Activated CD4-positive, alpha-beta T cell treated with anti-CD3 and anti-CD28 coated beads for 24 hours (primary cell): ENCODE measurements at places on chromosomes 2 and 18.

GRCh38 chr2:189095101-189095500 is 84.5 kb downstream of the COL5A2 start:
- DNase-seq = no peak

- no peak for DNase-seq
Observed at GRCh38 chr18:66646609-66647008, 42.7 kb upstream of the CDH19 start.

GRCh38 chr18:34909637-34910364 is 131.4 kb upstream of the MAPRE2 start:
- no peak for DNase-seq

DNA sequence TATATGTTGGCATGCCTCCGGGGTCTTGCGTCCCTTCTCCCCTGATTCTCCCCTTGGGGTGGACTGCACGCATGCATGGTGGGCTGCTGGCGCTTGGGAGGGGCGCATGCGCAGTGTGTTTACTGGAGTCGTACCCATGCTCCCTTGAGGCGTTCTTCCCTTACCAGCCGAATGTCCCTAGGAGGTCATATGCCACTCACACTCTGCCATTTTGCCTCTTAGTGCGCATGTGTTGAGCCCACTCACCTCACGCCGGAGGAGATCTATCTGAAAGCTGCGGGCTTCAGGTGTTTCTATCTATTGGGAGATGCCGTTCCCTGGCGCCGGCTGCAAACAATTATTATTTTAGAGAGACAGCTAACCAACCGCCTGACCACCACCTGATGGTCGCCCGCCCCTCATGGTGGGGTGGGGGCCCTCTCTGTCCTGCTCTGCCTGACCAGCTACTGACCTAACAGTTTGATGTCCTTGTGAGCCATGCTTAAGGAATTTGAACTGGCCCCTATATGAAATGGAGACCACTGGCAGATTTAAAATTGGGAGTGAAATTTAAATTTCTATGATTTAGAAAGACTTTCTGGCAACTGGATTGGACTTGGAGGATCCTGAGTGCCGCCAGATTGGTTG is 179.6 kb downstream of the RNF144A start:
- no peak for DNase-seq

GRCh38 chr2:142866426-142866825 is 11.0 kb upstream of the KYNU start:
- DNase-seq = no peak

GRCh38 chr2:101311696-101312017 is 3.2 kb upstream of the RNF149 start:
- no peak for DNase-seq

GRCh38 chr2:159735648-159736047 is 23.3 kb downstream of the MARCHF7 start:
- DNase-seq = no peak

DNA sequence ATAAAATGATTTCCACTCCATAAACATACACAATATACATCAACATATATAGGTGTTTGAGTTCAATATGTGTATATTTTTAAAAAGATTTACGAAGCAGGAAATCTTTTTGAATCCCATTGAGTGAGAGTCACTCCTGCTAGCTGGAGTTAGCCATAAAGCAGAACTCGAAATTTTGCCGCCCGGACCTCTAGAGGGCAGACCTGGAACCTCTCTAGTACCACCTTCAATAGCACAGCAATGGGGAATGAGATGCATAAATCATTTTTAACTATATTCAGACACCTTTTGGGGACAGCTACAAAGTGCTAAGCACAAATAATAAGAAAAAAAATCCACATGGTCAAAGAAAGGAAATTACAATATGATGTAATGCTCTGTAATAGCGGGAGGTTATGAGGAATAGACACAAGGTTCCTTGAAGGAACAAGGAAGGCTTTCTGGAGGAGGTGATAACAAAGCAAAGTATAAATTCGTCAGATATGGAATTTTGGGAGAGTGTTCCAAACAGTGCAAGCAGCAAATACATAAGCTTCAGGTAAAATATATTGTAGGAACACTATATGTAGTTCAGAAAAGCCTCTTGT is 533.4 kb downstream of the ERBB4 start:
- DNase-seq = no peak

- no peak for DNase-seq
Observed at GRCh38 chr2:53600815-53601214, 166.8 kb upstream of the CHAC2 start.

GRCh38 chr2:120326066-120326465 is 19.9 kb upstream of the INHBB start:
- no peak for DNase-seq

DNA sequence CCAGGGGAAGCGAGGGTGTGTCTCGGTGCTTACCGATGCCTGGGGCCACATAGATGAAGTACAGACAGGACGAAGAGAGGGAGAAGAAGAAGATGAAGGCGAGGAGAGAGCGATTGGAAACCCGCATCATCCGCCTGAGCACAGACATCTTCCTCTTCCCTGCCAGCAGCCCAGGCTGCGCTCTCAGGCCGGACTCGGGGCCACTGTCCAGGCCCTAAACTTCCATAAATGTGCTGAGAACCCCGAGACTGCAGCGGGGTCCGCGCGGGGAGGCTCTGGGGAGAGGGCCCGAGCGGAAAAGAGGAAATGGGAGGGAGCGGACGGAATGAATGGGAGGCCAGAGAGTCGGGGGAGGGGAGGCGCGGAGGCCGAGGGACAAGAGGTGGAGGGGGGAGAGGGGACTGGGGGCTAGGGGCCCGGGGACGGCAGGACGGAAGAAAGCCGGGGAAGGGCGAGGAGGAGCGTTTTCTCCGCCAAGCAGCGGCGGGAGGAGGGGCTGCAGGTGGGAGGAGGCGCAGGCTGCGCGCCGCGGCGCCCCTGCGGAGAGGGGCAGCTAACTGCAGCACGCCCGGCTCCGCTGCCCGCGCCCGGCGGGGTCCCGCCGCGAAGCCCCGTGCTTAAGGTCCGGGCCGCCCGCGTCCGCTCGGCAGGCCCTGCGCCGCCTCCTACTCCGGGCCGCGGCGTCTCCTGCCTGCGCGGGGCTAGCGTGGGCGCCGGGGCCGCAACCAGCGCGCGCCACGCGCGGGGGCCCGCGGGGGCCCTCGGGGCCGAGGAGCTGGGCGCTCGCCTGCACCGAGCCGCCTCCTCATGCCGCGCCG is at the start of gene B4GALT6:
B4GALT6 (minus strand) TSS at position 303 of the 818 bp plus-strand sequence; CDS start at position 148, 155 bp downstream.
- no peak for DNase-seq

- no peak for DNase-seq
Observed at GRCh38 chr2:99495115-99495860, 5.5 kb upstream of the REV1 start.

DNA sequence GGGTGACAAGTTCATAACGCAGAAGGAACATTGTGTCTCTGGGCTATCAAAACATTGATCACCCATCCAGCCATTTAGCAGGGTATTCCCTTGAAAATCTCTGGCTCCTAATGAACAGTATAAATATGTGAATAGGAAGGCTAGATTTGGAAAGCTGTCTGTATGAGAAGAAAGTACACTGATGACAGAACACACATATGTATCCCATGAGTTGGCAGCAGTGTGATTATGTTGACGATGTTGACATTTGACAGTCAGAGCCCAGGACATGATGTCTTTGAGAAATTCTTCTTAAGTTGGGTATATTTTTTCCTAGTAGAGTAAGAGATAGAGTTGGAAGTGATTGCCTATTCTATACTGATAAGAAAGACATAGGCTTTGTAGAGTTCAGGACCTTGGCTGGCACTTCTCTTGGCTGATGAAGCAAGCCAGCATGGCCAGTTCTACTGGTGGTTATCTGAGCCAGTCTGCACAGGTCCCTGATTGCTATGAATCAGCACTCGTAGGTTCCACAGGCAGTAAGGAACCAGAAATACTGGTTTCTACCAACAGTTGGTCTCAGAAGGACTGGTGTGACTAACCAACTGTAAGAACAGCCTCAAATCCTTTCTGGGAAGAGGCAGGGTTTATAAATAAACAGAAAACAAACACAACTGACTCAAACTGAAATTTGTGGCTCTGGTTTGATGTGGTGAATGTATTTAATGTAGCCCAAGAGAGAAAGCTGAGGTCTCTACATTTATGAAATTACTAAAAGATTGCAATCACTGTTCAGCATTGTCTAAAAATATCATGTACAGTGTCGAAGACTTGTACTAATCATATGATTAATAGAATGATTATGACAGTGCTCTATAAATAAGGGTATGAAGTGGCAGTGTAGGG is 43.9 kb upstream of the RAPH1 start:
- no peak for DNase-seq

GRCh38 chr2:238784671-238785527 is 63.0 kb upstream of the TWIST2 start:
- DNase-seq = peak; percentile 49

DNA sequence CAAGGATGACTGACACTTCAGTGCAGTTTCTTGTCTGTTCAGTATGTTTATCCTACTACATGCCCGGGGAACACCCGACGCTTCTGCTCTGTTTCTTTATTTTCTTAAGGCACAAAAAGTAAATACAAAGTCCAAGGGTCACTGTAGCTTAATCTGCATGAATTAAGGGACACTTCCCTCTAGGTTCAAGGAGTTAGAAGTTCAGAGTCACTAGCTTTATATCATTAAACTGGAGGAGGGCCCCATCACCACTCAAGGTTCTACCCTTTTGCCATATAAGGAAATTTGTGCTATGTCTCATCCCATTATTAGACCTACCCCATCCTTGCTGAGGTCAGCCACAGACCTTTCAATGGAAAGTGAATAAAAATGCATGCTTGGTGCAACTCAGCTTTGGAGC is 27.6 kb upstream of the RMDN2 start:
- DNase-seq = no peak

GRCh38 chr2:69114534-69114933 is 101.6 kb downstream of the ANTXR1 start:
- DNase-seq = no peak

DNA sequence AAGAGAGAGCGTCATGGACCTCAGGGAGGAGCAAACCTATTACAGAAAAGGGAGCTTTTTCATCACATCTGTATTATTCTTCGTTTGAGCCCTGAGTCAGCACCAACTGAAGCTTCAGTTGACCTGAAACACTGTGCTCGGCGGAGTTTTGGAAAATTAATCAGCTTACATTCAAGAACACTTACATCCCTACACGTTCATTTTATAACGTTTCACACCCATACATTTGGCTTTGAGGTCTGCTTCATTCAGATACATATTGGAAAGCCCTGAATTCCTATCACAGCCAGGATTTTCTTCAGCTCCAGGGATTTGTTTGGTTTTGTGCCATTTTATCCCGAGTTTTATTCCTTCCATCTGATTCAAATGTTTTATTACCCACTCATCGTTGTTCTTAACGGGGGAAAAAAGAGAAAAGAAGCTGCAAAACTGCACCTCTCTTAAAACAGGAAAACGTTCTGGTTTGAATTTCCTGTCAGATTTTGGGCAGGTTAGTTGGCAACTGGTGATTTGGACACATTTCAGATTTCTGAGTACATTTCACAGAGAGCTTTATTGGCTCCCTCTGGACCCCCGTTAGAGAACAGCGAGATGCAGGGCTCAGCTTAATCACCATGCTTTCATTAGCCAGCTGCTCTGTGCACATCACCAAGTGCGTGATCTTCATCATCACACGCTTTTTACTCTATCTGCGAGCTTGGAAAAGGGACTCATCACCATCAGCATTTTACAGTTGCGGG is 88.8 kb downstream of the CDC42EP3 start:
- no peak for DNase-seq

- no peak for DNase-seq
Observed at GRCh38 chr18:76530846-76531245, 35.8 kb upstream of the ZNF516 start.

DNA sequence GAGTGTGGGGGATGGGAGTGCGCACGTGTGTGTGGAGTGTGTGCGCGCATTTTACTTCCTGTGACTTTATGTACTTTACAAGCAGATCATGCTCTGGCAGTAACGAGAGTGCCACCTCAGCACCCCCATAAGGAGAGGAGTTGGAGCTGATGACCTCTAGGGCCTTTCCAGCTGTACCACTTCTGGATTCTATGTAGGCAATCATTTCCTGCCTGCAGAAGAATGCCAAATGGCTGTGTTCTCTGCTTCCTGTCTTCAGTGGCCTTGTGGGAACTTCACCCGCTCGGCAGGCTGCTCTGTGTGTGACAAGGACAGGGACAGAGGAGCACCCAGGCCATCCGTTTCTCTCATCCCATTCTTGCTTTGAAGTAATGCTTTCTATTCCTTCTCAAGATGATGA is 22.8 kb upstream of the ZNF385B start:
- DNase-seq = no peak

- no peak for DNase-seq
Observed at GRCh38 chr2:84885111-84885510, 4.2 kb upstream of the TRABD2A start.

DNA sequence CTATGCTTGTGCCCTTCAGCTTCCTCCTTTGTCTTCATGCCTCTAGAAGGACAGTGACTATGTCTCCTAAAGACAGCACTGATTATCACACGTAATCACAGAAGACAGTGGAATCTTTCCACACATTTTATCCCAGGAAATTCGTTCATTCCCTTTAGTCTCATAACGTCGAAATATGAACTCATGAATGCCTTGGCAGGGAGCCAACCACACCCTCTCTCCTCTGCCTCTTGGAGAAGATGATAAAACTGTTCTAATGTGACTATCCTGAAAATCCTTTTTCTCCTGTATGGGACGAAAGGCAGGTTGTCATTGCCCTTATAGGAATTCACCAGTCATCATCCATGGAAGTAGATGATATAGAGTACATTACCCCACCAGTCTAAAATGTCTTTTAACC is 726.6 kb upstream of the FANCL start:
- DNase-seq = no peak

DNA sequence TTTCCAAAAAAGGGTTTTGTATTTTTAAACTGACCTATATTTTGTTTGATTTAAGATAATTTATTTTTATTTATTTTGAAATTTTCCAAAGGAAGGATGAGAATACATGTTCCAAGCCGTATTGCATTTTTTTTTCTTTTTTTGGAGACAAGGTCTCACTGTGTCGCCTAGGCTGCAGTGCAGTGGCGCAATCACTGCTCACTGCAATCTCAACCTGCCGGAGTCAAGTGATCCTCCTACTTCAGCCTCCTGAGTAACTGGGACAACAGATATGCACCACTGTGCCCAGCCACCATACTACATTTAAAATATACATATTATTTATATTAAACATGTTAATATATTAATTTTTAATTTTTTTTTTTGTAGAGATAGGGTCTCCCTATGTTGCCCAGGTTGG is 15.0 kb downstream of the GEN1 start:
- DNase-seq = no peak

GRCh38 chr2:200479692-200480265 is 30.1 kb downstream of the KCTD18 start:
- DNase-seq = no peak

DNA sequence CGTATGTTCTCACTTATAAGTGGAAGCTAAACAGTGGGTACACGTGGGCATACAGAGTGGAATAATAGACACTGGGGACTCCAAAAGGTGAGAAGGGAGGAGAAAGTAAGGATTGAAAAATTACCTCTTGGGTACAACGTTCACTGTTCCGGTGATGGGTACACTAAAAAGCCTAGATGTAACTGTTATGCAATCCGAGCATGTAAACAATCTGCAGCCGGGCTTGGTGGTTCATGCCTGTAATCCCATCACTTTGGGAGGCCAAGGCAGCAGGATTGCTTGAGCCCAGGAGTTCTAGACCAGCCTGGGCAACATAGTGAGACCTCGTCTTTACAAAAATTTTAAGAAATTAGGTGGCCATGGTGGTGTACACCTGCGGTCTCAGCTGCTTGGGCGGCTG is 33.1 kb upstream of the TTR start:
- no peak for DNase-seq

GRCh38 chr2:219119422-219120043 is 41.1 kb downstream of the NHEJ1 start:
- DNase-seq = peak; percentile 45

- DNase-seq = no peak
Observed at GRCh38 chr2:222656526-222657446, 894 bp upstream of the FARSB start.
